ENCODE measurements at places on chromosomes 4 and X.

- no peak for DNase-seq
These were observed 66.3 kb downstream of the GAB1 start for GRCh38 chr4:143402776-143403552.

DNA sequence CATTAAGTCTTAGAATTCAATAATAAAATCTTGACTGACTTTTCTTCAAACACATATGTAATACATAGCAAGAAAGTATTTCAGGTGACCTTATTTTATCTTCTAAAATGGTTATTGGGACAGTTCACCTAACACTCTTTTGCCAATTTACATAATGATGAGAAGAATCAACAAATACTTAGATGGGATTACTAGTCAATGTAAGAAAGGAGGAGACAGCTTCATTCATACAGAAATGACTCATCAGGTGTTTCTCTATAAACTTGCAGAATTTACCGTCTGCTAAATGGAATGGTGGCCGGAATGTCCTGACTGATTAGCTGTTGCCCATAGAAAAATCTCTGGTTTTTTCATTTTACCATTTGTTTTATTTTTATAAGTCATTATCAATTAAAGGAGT, 115.0 kb upstream of the ETNPPL start:
- no peak for DNase-seq

GRCh38 chr4:70704931-70705182, 16.5 kb downstream of the UTP3 start:
- DNase-seq = no peak

- DNase-seq = no peak
These were observed 200.7 kb downstream of the CRLF2 start for GRCh38 chrX:1011691-1012283.

DNA sequence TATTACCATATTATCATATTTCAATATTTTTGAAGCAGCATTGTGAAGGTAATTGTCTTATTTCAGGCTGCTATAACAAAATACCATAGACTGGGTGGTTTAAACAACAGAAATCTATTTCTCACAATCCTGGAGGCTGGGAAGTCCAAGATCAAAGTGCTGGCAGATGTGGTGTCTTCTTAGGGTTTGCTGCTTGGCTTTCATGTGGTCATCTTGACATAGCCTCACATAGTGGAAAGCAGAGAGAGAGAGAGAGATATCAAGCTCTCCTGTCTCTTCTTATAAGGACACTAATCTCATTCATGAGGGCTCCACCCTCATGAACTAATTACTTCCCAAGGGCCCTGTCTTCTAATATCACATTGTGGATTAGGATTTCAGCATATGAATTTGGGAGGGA, 119.7 kb upstream of the NUDT6 start:
- DNase-seq = no peak

DNA sequence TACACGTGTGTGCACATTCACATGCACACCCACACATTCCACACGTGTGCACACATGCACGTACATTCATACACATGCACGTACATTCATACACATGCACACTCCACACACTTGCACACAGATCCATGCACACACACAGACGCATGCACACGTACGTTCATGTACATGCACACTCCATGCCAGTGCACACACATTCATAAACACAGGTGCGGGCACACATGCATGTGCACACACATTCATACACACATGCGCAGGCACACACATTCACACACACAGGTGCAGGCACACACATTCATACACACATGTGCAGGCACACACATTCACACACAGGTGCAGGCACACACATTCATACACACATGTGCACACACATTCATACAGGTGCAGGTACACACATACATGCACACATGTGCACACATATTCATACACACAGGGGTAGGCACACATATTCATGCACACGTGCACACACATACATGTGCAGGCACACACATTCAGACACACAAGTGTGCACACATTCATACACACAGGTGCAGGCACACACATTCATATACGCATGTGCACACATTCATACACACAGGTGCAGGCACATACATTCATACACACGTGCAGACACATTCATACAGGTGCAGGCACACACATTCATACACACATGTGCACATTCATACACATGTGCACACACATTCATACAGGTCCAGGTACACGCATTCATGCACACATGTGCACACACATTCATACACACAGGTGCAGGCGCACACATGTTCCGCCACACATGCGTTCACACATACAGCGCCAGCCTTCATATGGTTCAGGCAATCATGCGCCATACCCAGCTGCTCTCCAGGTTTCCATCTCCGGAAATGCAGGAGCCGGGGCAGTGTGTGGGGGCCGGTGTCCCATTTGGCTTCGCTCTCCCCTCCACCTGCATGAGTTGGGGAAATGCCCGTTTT, 124.8 kb downstream of the HMX1 start:
- DNase-seq = no peak
